Glomerular endothelial cell (primary cell): ENCODE measurements at places on chromosomes 2 and 18. TPM values are rescaled to one million over a fixed set of nuclear protein-coding genes. Genes with fewer than 3 reads are reported as not detected.

GNAL gene
- 0.41 and 1.8 TPM in 2 replicates for total RNA-seq

C2orf78 gene
- total RNA-seq = not detected in 2 replicates

FOSL2 gene
- 58.6 and 103 TPM in 2 replicates for total RNA-seq

MEP1B gene
- not detected in 2 replicates for total RNA-seq

MAP3K20 gene
- total RNA-seq = 11.6 and 15.6 TPM in 2 replicates

CERKL gene
- total RNA-seq = not detected in 2 replicates

B3GNT7 gene
- total RNA-seq = 0.44 and 1.2 TPM in 2 replicates

COBLL1 gene
- 9.0 and 14.2 TPM in 2 replicates for total RNA-seq

C2orf15 gene
- total RNA-seq = 0.41 TPM in 1 of 2 replicates, not detected in the other

NPAS2 gene
- total RNA-seq = 14.7 and 15.8 TPM in 2 replicates

NEB gene
- total RNA-seq = 0.44 and 1.5 TPM in 2 replicates

DNAH7 gene
- total RNA-seq = 0.12 TPM in 1 of 2 replicates, not detected in the other

LRRTM1 gene
- total RNA-seq = not detected in 2 replicates
